ENCODE measurements at places on chromosomes 11 and 22. TPM values are rescaled to one million over a fixed set of nuclear protein-coding genes. Genes with fewer than 3 reads are reported as not detected.

The MRGPRX3 gene
- total RNA-seq: not detected

The MCHR1 gene
- 1.6 TPM for total RNA-seq

The CCDC188 gene
- not detected for total RNA-seq

The P4HA3 gene
- 0.52 TPM for total RNA-seq

The C11orf16 gene
- total RNA-seq: not detected

The GGT1 gene
- 0.52 TPM for total RNA-seq

The PRRG4 gene
- total RNA-seq: under 0.01 TPM

The BCO2 gene
- total RNA-seq: 9.4 TPM

The CADM1 gene
- total RNA-seq: 35.0 TPM

The MFRP gene
- not detected for total RNA-seq

The C11orf97 gene
- not detected for total RNA-seq

The RTN4RL2 gene
- not detected for total RNA-seq

The FOLH1 gene
- 1.6 TPM for total RNA-seq

The OR8K3 gene
- total RNA-seq: not detected

The FAM180B gene
- 2.1 TPM for total RNA-seq

The JAM3 gene
- total RNA-seq: 65.8 TPM

The MTNR1B gene
- not detected for total RNA-seq

The POTEH gene
- total RNA-seq: not detected
